ENCODE measurements at places on chromosomes 4 and X. TPM values are rescaled to one million over a fixed set of nuclear protein-coding genes. Genes with fewer than 3 reads are reported as not detected.

- DNase-seq = no peak
These were observed 38.8 kb upstream of the UGDH start for GRCh38 chr4:39565878-39566600.

DNA sequence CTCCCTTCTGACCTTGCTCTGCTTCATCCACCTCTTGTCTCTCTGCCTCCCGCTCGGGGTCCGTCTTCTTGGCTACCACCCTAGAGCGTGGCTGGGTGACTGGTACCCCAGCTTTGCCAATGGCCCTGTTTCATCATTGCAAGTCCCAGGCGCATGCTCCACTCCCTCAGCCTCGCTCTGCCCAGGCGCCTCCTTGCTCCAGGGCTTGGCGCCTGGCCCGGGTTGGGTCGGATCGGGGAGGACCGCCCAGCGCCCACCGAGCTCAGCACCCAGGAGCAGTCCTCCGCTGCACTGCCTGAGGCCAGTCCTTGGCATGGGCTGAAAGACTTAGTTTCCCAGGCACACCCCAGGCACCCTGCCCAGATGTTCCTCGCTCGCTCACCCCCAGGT lies 577 bp downstream of the BGN start:
- DNase-seq = no peak

DNA sequence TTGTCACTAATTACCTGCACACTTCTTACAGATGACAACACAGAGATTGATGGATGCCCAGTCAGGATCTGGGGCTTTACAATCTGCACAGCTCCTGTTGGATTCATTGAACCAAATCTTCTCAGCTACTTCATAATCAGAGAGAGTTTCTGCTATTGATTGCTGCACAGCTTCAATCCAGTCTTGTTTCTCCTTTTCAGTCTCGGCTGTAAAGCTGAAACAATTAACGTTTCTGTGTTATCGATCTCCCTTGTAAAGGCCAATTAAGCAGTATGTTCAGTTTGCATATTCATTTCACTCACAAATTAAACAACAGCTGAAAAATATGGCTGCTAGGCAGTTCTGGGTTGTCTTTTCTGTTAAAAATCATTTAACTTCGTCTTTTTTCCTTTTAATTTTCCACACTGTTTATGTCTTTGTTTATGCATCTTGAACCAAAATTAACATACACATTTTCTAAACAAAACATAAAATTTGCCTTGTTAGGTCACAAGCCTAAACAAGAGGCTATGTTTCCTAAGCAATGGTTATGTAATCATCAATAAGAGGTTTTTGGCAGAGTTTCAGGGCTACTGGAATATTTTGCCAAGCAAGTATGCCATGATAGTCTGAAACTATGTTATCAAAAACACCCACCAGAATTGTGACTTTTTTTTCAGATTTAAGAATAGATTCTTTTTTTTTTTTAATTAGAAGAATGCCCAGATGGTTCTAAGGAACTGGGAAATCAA lies 79.2 kb downstream of the ARAP2 start:
- DNase-seq = no peak

MYOZ2 gene
- 0.30 TPM for total RNA-seq

CPXCR1 gene
- total RNA-seq = not detected

C1GALT1C1 gene
- total RNA-seq = 21.2 TPM

RTL3 gene
- total RNA-seq = not detected

SOWAHB gene
- 0.21 TPM for total RNA-seq

SPANXN3 gene
- not detected for total RNA-seq

FGF2 gene
- total RNA-seq = 32.8 TPM

TKTL1 gene
- not detected for total RNA-seq

ENPEP gene
- total RNA-seq = 6.3 TPM
